ENCODE measurements at places on chromosomes 16 and 17.
A peak's percentile ranks its signal among the peaks of the same experiment; 100 is the strongest.

DNA sequence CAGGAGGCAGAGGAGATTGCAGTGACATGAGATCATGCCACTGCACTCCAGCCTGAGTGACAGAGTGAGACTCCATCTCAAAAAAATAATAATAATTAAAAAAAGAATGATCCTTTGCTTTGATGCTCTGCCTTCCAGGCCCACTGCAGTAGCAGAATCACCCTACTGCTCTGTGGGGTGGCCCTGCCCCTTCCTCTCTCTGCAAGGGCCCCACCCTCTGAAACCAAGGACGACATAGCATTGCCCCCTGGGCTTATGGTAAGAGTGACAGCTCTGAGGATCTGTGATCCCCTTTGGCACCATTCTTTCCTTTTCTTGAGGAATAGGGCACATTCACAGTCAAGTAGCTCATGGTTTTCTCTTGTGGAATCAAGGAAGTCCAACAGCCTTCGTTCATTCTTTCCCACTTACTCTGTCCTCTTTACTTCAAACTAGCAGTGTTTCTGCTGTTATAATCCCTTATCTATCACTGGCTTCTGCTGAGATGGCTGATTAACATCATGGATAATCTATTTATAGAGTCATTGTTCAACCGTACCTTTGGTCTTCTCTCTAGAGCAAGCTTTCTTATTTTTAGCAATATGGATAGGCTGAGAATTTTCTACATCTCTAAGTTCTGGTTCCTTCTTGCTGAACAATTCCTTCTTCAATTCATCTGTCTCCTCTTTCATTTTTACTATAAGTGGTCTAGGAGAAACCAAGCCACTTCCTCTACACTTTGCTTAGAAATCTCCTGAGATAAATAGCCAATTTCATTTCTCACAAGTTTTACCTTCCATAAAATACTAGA, 14.1 kb downstream of the RAD51C start:
- no peak for DNase-seq

DNA sequence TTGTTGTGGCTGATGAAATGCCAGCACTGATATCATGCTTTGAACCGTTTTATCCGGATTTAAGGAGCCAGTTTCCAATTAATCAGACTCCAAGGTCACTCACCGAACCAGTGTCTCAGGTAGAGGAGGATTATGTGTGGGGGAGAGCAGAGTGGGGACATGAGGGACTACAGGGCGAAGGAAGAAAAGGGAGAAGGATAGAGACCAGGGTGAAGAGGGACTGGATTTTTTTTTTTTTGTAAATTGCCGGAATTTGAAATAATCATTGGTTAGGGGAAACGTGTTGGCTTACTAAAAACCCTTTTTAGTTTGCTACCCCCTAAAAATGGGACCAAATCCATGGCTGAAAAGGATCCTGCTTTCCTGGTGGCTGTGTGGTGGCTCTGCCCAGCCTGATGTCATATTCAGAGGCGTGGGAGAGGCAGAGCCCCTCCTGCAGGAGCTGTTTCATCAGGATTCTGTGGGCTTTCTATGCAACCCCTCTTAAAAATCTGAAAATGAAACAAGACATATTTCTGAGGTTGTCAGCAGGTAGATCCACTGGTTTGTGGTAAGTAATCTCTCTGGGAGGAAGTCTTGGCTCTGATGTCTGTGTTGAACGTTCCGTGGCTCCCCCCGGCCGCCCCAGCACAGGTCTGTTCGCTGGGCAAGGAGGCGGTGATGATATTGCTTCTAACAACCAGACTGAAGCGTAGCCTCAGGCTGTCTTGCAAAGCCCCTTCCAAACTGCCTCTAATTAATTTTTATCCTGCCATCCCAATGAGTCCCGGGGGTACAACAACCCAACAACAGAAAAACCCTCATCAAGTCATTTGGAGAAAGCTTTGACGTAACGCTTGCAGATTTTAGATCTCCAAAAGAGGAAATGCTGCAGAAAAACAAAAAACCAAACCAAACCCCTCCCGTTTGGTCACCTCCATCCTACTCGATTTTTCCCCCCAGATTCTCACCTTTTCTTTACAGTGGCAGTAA, 143.0 kb upstream of the ZFHX3 start:
- no peak for DNase-seq

- no peak for DNase-seq
Observed at GRCh38 chr17:66283971-66284370, 18.4 kb upstream of the PRKCA start.

DNA sequence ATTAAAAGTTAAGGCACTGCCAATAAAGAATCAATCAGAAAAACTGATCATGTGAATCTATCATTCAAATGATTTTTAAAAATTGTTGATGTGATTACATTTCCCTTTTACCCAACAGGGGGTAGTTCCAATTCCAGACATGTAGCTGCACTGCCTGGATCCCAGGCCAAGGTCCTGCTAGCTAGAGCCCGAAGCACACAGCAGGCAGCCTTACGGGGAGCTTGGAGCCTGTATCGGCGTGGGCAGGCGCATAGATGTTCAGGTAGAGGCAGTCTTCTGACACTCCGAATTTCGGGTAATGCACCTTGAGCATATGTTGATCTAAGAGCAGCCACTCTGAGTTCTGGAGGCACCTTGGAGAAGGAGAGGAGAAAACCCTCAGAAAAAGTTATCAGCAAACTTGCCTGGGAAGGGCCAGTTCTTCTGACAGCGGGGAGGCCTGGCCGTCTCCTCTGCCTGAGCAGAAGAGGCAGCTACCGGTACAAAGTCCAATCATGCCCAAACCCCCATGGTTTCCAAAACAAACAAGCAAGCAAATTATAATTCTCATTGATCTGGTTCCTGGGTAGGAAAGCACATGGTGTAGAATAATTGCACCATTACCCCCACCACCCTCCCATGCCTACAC, 3.6 kb downstream of the CES5A start:
- DNase-seq: no peak

GRCh38 chr16:11966173-11966572, 1.2 kb downstream of the TNFRSF17 start:
- no peak for DNase-seq

DNA sequence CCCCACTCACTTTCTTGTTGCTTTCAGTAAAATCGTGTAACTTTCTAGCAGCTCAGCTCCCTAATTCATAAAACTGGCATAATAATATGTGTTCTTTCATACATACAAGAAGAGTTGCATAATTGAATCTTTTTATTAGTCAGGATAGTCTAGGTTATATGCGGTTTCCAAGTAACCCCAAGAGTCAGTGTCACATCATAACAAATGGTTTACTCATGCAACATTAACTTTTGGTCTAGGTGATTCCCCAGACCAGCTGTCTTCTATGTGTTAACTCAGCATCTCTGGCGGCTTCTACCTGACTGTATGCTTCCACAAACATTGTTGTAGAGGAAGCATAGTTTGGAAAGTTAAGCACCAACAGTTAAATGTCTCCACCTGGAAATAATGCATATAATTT, 1000.4 kb downstream of the CDH11 start:
- no peak for DNase-seq

- no peak for DNase-seq
Observed at GRCh38 chr17:61389670-61390478, 9.8 kb upstream of the TBX2 start.

DNA sequence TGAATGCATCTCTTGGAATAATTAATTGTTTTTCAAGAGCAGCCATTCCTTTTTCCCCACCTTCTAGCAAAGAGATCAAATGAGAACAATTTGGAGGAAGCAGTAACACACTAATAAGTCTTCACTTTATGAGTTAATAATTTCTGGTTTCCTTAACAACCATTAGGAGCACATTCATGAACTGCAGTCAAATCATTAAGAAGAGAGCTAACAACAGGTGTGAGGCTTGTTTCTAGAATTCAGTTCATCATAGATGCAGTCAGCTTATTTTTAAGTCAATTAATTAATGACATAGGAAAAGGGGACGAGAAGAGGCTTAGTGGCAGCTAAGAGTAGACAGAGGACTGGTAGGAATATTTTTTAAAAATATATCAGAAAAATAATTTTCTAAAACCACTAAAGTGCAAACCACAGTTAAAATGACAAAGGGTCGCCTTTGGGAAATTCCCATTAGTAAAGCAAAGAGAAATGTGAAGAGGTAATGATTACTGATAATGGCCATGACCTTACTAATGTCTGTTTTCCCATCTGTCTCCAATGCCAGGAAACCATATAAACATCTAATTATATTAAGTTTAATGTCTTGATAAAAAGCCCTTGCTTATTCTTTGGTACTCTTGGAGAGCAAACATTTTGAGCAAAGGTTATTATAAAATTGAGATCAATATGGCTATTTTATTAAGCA, 184.2 kb downstream of the KCNJ2 start:
- DNase-seq: no peak

GRCh38 chr16:74451951-74452758, 30.9 kb upstream of the CLEC18B start:
- no peak for DNase-seq

GRCh38 chr17:16432017-16432416, 16.6 kb downstream of the TRPV2 start:
- no peak for DNase-seq

DNA sequence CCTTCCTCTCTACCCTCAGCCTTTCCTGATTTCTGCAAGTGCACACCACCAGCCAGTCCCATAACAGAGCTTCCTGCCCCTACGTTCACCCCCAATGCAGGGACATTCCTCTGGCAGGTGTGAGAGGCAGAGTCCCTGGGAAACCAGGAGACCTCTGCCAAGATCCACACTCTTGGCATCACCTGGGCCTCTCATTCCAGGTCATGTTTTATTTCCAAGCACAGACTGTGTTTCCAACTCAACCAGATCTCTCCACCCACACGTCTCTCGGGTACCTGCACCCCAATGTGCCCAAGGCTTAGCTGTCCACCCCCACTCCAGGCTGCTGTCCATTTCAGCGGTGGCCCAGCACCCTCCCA, 21.0 kb upstream of the PHB1 start:
- DNase-seq: no peak

DNA sequence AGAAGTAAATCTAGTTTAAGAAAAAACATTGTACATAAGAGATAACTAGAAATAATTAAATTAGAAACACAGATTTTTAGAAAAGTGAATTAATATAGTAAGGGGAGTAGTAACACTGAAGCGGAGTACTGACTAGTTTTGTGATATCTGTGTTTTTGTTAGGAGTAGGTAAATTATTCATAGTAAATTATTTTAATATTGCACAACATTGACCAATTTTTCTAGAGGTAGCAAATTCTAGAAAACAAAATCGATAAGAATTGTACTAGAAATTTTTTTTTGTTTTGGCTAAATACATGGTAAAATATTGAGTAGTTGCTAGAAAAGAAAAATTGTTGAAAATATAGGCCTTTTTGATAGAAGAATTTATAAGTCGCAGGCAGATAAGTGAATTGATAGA, 156.5 kb downstream of the CHD9 start:
- no peak for DNase-seq

DNA sequence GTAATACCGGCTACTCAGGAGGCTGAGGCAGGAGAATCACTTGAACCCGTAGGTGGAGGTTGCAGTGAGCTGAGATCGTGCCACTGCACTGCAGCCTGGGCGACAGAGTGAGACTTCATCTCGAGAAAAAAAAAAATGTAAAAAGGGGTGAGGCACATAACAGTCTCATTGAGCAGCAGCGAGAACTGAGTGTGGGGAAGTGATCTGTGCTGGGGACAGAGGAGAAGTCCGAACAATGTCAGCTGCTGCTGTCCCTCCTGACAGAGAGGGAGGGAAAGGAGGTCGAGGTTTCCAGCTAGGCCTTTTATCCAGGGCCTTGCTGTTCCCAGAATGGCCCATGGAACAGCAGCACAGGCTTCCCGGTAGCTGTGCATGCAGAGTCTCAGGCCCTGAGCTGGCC, 14.0 kb downstream of the C16orf74 start:
- no peak for DNase-seq

DNA sequence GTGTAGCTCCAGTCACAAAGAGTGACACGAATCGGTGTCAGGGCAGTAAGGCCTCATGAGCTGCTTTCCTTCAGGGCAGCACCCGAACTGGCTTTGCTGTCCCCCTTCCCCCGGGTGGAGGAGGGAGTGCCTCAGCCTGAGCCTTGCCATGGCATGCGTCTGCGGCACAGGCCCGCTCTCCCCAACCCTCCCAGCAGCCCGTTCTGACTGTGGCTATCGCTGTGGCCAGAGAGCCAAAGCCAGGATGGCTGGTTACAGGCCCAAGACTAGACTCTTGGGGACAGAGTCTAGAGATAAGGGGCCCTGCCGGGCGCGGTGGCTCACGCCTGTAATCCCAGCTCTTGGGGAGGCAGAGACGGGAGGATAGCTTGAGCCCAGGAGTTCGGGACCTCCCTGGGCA, 25.9 kb downstream of the CLUH start:
- DNase-seq: no peak

- no peak for DNase-seq
Observed at GRCh38 chr16:22139008-22139407, 23.3 kb upstream of the SDR42E2 start.

- no peak for DNase-seq
Observed at GRCh38 chr17:34565713-34566112, 13.7 kb upstream of the TMEM132E start.

- DNase-seq: no peak
Observed at GRCh38 chr17:2794111-2794803, 2.0 kb upstream of the RAP1GAP2 start.

- DNase-seq: no peak
Observed at GRCh38 chr17:49312722-49313121, 49.3 kb downstream of the ZNF652 start.

- DNase-seq: no peak
Observed at GRCh38 chr17:48051706-48052486, 3.7 kb downstream of the NFE2L1 start.

GRCh38 chr16:20300312-20301097, 26.8 kb downstream of the GP2 start:
- peak; percentile 46 for DNase-seq

GRCh38 chr16:535446-536405, 8.2 kb downstream of the CAPN15 start:
- DNase-seq: no peak

DNA sequence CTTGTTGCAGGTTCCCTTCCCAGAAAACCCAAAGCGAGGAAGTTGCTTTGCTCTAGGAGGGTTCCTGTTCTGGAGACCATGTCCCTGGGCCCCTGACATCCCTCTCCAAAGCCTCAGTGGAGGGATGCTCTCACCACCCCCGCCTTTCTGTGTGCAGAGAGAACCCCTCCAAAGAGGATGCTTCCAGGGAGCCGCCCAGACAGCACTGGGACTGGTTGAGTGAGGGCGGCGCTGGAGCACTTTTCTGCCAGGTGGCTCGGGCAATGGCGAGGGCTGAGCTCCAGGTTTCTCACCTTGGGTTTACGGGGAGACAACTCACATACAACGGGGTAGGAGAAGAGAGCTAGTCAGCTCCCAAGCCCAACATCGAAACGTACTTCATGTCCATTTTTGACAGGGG, 7.3 kb downstream of the EMC6 start:
- DNase-seq: no peak

GRCh38 chr16:70694868-70695218, 9.0 kb upstream of the MTSS2 start:
- no peak for DNase-seq

GRCh38 chr17:47701608-47702007, 7.6 kb downstream of the TBKBP1 start:
- DNase-seq: no peak

DNA sequence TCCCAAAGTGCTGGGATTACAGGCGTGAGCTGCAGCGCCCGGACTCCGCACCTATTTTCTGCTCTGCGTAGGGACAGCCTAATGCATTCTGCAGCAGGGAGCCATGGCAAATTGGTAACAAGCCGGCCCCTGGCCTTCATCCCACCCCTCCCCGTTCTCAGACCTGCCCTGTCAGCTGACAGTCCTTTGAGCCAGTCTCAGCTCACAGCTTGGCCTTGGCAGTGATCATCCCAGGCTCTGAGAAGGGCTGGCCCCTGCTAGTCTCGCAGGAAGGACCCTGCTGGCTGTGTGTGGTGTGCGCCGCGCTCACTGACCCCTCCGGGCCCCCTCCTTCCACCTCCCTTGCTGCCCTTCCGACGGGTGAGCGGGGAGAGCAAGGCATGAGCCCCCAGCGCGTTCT, 10.3 kb upstream of the NPTX1 start:
- DNase-seq: no peak

GRCh38 chr16:58497935-58498334, 2.0 kb upstream of the NDRG4 start:
- no peak for DNase-seq

Measured in globus pallidus (tissue), 1 donor.